Stimulated activated CD4-positive, alpha-beta T cell treated with anti-CD3 and anti-CD28 coated beads, Interleukin-1b, Interleukin-23, amount 100 ng/mL, for 1 hour (primary cell): ENCODE measurements at places on chromosomes 12 and 14.

GRCh38 chr12:43208627-43209026 lies 343.4 kb downstream of the ADAMTS20 start:
- DNase-seq = no peak

DNA sequence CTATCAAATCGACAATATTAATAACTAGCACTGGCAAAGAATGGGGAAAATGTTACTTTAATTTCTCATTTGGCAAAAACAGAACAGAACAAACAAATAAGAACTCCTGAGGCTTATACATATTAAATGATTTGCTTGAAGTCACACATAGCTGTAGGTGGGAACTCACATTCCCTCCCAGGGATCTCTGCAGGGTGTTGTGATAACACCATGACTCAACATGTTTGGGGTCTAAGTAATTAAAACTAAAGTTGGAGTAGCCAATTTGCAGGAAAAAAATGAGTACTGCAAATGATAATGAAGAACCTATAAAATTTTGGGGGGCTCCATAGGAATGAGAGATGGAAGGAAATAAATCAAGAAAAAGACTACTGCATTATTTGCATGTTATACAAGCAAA lies 27.5 kb downstream of the UNC79 start:
- DNase-seq = no peak

DNA sequence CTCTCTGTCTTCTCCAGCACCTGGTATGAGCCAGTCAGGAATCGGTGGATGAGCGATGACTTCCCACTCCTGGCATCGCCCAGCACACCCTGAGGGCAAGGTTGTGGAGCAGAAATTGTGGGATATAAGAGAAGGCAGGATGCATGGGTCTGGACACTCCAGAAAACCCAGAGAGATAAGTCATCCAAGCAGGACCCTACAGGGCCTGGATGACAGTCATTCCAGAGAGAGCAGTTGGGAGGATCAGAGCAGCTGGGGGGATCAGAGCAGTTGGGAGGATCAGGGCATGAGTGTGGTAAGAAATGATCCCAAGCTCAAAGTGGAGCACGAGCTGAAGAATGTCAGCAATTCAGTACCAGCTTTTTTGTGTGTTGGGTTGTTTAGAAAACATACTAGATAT lies 4.0 kb downstream of the AGAP2 start:
- DNase-seq = no peak

DNA sequence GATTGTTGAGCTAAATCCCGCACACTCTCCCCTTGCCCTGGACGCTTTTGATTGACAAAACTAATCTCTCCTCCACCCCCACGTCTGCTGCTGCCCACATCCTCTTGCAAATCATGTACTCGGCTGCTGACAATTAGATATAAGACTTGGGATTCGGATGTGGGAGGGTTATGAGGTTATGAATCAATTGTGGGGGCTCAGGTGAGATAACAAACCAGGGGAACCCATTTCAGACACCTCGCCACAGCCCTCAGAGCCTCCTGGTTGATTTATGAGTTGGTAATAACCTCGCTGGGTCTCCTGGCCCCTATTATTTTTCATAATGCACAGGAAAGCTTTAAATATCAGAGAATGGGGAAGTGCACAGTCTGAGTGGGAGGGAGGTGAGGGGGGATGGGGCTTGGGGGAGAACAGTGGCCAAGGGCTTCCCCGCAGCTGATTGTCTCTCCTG lies 449.9 kb downstream of the DPF3 start:
- no peak for DNase-seq

DNA sequence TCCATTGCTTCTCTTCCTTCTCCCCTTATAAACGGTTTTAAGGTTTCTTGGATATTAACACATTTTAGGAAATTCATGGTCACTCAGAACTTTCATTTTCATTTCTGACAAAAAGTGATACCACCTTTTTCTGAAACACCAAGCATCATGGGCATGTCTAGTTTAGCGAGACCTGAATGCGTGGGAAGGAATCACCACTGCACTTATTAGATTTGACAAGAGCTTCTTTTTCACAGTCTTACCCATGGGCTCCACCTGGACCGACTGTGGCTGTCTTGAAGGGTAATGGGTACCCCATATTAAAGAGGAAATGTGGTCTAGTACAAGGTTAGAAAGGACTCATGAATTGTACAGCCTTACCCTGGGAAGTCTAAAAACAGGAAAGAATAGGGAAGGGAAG lies 95.4 kb downstream of the KCNK10 start:
- no peak for DNase-seq

GRCh38 chr14:71086567-71086966 lies 179.3 kb downstream of the PCNX1 start:
- no peak for DNase-seq

DNA sequence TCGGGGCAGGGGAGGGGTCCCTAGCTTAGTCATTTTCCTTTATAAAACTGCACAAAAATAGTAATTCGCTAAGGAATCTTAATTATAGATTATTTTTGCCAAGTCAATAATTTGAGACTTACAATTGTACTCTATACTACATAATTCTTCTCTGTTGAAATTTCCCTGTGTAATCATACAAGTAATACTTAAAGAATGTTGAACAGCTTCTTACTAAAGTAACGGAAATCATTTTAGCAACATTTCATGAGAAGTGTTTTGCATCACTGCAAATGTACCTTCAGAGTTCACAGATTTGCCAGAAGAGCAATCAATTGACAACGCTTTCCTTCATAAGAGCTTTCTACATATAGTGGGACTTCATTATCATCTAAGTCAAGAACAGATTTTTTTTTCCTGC lies 7.9 kb upstream of the GNG2 start:
- no peak for DNase-seq

DNA sequence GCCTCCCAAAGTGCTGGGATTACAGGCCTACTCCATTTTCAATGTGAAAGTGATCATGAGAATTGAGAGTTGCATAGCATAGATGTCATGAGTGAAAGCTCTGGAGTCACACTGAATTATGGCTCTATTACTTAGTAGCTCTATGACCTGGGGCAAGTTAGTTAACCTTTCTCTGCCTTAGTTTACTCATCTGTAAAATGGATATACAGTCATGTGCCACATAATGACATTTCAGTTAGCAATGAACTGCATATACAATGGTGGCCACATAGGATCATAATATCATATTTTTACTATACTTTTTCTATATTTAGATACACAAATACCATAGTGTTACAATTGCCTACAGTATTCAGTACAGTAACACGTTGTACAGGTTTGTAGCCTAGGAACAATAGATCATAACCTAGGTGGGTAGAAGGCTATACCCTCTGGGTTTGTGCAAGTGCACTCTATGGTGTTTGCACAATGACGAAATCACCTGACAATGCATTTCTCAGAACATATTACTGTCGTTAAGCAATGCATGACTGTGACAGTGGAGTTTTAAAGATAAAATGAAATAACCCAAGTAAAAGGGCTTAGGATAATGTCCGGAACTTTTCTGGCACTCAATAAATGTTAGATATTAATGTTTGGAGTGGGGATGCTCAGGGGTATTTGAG lies 53.1 kb downstream of the ZFYVE26 start:
- DNase-seq = no peak

DNA sequence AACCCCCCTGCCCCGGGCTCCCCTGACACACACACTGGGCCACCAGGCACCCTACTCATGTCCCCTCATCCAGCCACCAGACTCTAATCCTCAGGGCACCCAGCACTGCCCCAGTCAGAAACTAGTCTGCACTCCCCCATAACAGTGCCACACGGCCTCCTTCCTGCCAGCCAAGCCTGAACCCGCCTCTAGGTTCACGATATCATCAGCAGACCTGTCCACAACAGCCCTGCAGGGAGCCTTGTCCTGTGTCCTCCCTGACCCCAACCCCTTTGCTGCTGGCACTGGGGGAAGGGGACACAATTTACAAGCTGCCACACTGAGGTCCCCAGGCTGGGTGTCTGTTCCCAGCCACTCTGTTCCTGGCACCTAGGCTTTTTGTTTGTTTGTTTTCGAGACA lies 33.6 kb downstream of the LTBP2 start:
- DNase-seq = no peak

DNA sequence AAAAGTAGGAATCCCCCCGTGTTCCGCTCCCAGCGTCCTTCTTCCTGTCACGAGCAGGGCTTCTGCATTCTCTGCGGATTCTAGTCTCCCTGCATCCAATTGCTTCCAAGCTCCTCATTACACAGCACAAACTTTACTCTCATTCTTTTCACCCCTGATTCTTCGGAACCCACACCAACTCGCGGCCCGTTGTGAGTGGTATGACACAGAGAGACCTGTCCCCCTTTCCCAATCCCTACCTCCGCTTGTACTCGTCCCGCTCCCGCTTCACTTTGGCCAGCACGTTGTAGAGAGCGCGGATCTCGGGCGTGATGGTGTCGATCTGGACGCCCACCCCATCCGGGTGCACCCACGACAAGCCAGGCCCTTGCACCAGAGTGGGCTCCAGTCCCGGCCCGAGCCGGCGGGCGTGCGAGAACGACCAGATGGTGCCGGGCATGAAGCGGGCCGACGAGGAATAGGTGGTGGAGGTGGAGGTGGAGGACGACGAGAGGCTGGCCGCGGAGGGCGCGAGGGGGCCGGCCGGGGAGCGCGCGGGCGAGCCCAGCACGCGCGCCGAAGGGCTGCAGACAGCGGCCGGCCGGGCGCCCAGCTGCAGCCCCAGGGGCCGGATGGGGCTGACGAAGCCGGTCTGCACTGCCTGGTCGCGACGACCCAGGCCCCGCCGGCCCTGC lies 687 bp downstream of the IFFO1 start:
- no peak for DNase-seq

- DNase-seq = no peak
These were observed 13.6 kb downstream of the PAPLN start for GRCh38 chr14:73250781-73251500.

DNA sequence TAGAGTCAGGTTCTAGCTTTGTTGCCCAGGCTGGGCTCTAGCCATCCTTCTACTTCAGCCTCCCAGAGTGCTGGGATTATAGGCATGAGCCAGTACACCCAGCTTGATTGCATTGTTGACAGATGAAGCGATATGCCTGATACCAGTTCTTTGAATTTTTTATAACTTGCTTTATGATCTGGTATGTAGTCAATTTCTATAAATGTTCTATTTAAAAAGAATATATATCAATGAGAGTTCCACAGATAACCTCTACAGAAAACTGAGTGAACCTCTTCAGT lies 99.8 kb downstream of the DIP2B start:
- DNase-seq = no peak

DNA sequence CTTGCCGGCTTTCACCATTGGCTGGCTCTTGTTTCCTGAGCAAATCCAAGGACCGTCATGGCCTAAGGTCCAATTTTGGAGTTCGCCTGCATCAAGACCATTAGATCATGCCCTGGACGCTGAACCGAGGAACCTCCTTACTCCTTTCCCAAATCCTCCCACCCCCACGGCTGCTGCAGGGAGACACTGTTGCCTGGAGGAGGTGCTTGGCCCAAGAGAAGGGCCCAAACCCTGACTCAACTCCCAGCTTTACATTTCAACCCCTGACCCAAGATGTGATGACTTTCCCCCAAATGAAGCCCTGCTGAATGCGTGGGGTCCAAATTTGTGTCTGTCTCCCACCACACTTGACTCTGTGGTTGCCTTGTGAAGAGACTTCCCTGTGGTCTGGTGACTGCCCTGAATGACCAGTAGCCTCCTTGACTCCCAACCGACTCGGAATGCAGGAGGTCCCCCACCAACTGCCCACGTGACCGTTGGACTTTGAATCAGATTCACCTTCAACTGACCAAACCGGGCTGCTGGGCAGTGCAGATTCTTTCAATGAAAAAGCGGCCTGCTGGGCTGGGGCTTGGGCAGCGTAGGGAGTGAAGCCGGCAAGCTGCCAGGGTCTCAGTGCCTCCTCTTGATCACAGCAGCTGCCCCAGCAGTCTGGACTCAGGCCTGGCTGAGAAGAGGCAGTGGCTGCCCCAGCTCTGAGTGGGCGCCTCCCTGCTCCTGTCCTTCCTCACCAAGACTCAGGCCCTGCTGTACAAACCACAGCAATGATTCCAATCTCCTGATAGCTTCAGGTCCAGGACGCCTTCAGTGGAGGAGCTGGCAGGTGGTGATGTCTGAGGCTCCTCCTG lies 46.7 kb upstream of the OASL start:
- DNase-seq = no peak

DNA sequence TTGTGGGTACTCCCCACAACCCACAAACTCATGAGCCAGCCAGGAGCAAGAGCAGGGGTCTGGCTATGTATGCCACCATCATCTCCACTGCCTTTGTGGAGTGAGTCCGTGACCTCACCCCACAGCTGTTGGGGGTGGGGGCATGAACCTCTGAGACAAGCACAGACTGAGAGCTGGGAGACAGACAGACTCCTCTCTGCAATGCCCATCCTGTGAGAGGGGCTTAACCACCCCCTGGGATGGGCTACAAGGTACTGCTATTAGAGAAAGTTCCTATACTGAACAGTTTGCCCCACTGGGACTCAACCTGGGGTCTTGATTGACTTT lies 84.5 kb downstream of the PITPNM2 start:
- DNase-seq = no peak

DNA sequence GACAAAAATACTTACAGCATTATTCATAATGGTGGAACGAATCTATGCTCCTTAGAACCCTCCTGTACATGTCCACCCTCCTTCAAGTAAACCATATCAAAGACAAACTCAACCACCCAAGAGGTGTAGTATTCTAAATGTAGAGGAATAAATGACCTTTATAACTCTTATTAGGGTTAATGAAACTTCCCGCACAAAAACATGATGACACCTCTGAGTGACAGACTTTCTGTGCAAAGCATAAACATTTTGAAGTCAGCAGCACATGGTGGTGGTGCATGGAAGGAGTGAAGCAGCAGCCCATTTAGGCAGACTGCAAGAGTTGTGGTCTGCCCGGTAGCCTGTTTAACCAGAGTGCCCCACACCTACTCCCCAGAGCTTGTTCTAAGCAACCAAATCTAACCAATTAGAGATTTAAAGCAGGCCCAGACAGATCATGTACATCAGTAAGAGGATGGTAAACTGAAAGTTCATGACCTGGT lies 615 bp upstream of the ASB8 start:
- DNase-seq = no peak

DNA sequence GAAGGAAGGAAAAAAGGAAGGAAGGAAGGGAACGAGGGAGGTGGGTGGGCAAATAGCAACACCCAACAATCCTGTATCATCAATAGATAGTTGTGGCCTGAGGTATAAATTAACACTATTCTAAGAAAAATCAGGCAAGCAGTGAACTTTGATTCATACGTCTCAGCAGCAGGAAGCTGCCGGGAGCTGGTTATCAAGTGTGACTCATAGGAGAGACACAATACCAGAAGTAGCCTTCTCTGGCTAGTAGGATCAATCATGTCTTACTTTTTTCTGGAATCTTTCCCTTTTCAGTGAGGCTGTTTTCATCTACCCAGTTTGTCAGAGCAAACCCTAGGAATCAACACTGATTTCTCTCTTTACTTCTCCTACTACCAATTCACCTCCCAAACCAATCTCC lies 780.5 kb downstream of the NRXN3 start:
- DNase-seq = no peak

GRCh38 chr12:6452944-6453630 lies 1.2 kb downstream of the TAPBPL start:
- no peak for DNase-seq

- DNase-seq = no peak
These were observed 201.9 kb upstream of the RBM19 start for GRCh38 chr12:114168061-114168460.

GRCh38 chr12:21942377-21942703 lies 1.1 kb upstream of the ABCC9 start:
- DNase-seq = no peak

GRCh38 chr12:91617818-91618217 lies 435.2 kb upstream of the DCN start:
- no peak for DNase-seq
